ENCODE measurements at places on chromosomes 16 and 17.

DNA sequence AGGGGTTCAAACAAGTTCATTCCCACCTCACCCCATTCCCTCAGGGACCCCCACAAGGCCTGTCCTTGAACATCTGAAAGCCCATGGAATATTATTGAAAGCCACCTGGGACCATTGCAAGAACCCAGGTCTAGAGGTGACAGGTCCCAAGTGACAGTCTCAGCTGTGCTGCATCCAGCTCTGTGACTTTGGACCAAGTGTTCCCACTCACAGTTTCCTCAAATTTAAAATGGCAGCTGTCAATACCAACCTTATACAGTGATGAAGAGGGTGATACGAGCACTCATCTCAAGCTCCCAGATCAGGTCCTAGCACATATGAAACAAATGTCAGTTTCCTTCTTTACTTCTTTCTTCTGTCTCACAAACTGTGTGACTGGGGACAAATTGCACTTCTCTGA lies 9.1 kb downstream of the ERAL1 start:
- no peak for DNase-seq

- DNase-seq, result no peak
Measured at GRCh38 chr17:64497565-64498035, 746 bp upstream of the POLG2 start.

DNA sequence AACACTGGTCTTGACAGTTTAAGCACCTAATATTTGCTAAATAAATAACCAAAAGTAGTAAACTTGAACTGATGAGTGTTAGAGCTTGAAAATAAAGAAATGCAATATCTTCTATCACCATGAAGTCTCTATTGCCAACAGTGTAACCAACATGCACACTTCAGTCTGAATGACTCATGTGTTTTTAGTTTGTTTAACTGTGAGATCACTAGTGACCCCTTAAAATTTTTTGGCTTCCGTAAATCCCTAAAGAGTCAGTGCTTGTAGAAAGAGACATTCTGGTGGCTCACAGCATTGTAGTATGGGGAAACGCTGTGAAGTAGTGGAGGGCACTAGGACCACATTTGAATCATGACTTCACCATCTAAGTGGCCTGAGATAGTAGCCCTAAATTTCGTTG lies 341.1 kb downstream of the PMP22 start:
- DNase-seq, result no peak

- no peak for DNase-seq
Measured at GRCh38 chr17:3727041-3727440, 3.3 kb downstream of the HASPIN start.

Data from iPS DF 6.9 (cell line).